ENCODE measurements at places on chromosomes 4 and X.

DNA sequence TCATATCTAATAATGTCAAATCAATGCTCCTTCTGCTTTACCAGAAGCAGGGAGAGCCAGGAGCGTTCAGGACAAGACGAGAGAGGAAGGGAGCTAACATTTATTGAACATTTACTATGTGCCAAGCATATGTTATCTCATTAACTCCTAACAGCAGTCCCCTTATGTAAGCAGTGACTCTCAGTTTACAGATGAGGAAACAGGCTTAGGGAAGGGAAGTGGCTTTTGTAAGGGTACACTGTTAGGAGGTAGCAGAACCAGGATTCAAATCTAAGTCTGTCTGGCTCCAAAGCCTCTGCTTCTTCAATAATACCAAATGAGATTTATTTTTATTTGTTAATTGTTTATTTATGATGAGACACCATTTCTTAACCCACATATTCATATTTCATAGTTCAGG, 2.6 kb upstream of the STARD8 start:
- no peak for DNase-seq

DNA sequence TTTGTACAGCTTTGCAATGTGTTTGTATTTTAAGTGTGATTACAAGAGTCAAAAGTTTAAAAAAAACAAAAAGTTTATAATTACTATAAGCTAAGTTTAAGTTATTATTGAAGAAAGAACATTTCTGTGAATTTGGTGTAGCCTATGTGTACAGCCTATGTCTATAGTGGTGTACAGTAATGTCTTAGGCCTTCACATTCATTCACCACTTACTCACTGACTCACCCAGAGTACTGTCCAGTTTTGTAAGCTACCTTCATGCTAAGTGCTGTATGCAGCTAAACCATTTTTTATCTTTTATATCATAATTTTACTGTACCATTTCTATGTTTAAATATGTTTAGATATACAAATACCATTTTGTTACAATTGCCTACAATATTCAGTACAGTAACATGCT, 182.3 kb downstream of the RPA4 start:
- no peak for DNase-seq

DNA sequence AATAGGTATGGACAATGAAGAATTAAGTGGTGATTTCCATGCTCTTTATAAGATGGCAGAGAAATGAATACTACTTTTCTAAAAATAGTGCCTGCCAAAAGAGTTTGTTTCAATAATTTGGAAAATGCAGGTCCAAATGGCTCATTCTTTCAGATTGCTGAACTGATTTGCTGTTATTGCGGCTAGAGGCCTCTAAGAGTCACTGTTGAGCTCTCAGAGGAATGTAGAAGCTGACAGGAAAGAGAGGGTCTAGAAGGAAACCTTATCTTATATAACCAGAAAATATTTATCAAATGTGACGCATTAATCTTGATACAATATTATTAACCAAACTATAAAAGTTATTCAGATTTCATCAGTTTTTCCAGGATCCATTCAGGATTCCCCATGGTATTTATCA, 65.7 kb upstream of the PAGE1 start:
- DNase-seq, result no peak

DNA sequence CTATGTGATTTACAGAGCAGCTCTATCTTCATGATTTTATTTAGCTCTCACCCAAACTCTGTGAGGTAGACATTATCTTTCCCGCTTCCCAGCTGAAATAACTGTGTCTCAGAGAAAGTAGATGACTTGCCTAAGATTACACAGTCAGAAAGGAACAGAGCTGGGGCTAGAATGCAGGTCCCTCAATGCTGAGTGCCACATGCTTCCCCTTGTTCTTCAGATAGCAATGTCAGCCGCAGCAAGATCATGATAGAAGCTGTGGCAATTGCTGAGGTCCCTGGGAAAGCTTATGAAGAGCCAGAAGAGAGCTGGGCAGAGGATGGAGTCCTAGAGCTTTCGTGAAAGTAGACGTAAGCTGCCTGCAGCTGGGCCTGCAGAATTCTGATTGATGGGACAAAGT, 11.1 kb upstream of the GABRE start:
- DNase-seq, result no peak

GRCh38 chrX:41596596-41596995, 92.2 kb upstream of the GPR34 start:
- no peak for DNase-seq

- DNase-seq, result no peak
Measured at GRCh38 chrX:18725310-18725943, 18.0 kb downstream of the PPEF1 start.

GRCh38 chr4:83599183-83599582, 63.3 kb downstream of the GPAT3 start:
- DNase-seq, result no peak

DNA sequence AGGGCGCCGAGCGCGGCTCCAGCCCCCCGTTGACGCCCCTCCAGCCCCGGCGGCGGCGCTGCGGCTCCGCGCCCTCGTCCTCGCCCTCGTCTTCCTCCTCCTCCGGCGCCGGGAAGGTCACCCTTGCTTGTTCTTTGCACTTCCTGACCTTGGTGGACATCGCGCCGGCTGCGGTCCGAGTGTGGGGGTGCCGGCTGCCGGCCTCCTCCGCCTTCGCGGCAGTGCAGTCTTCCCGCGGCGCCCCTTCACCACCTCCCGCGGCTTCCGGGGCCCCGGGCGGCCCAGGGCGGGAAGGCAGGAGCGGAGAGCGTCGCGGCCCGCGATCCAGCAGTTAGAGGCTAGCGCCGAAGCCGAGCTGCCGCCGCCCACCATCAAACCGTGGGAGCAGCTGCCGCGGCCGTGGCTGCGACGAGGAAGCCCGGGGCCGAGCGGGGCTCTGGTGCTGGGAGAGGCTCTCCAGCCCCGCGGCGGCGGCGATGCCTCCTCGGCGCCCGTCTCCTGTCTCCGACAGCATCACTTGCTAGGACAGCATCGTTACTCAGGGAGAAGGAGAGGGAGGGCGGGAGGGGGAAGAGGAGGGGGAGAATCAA, at the start of gene TRPC3:
Gene TRPC3, minus strand, starts transcription at position 540 of the 590 bp plus-strand sequence. Its CDS starts 380 bp downstream, at position 160.
- no peak for DNase-seq

- no peak for DNase-seq
Measured at GRCh38 chrX:113389846-113390245, 549.2 kb upstream of the AMOT start.

DNA sequence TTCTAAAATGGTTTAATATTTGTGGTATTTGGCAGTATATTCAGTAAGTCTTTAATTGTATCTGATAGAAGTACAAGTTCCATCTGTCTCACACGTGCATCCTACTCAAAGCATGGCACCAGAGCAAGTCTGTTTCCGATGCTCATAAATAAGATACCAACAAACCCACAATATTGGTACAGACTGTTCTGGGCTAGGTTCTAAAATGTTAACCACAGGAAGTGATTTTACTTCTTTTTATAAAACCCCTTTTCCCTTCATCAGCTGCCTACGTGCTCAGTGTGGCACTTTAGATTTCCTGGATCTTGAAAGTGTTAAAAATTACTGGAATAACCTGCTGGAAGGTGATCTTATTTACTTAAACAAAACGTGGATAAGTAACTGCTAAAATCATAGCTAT, 165.1 kb downstream of the CFAP299 start:
- DNase-seq, result no peak

GRCh38 chr4:142563682-142564291, 282.3 kb downstream of the INPP4B start:
- DNase-seq, result no peak

GRCh38 chrX:100606753-100607152, 22.0 kb downstream of the TNMD start:
- DNase-seq, result no peak

- DNase-seq, result no peak
Measured at GRCh38 chr4:36189511-36190226, 54.6 kb downstream of the ARAP2 start.

DNA sequence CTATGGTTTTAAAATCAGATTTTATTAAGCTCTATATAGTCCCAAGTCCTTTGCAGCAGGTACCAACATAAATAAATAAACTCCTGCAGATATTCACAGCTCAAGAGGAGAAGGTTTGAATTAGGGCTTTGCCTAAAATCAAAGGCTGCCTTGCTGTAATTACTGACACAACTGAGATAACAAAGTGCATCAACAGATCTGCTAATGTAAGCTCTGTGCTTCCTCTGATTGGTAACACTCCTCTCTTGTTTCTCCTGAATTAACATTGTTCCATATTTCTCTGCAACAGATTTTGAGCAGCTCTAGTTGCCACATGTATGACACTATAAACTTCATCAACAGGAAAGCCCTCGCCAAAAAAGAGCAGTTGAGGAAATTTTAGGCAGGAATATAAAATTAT, 193.6 kb downstream of the SLC39A8 start:
- no peak for DNase-seq

GRCh38 chr4:74545448-74545847, 100.5 kb downstream of the AREG start:
- DNase-seq, result no peak

DNA sequence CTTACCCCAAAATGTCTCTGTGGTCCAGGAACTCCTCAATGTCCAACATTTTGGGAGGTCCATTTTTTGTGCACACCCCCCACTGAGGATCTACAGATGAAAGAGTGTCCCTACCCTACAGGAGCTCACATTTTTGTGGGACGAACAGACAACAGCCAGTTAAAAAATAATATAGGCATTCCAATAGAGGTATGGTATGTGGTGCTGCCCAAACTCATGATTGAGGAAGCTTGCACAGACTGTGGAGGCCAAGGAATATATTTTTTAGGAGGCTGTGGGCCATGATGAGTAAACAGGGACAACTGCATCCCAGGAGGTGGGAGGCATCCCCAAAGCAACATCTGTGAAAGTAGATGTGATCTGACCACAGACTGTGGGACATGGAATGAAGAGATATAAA, 181.0 kb upstream of the HCCS start:
- no peak for DNase-seq

GRCh38 chr4:168708108-168708507, 211.3 kb downstream of the PALLD start:
- no peak for DNase-seq

DNA sequence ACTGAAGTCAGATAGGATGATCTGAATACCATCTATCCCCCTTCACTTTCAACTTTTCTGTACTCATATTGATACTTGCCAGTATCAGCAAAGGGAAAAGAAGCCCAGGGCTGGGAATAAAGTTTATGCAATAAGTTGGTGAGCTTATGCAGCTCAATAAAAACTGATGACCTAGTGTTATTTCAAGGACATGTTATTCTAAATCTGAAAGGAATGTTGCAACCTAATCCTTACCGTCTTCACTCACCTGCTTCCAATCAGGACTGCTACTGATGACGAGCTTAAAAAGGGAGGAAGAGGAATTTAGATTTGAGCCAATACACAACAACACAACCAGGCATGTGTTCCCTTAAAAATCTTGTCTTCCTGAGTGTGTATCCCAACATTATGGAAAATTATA, 419.9 kb downstream of the SPRY1 start:
- no peak for DNase-seq

DNA sequence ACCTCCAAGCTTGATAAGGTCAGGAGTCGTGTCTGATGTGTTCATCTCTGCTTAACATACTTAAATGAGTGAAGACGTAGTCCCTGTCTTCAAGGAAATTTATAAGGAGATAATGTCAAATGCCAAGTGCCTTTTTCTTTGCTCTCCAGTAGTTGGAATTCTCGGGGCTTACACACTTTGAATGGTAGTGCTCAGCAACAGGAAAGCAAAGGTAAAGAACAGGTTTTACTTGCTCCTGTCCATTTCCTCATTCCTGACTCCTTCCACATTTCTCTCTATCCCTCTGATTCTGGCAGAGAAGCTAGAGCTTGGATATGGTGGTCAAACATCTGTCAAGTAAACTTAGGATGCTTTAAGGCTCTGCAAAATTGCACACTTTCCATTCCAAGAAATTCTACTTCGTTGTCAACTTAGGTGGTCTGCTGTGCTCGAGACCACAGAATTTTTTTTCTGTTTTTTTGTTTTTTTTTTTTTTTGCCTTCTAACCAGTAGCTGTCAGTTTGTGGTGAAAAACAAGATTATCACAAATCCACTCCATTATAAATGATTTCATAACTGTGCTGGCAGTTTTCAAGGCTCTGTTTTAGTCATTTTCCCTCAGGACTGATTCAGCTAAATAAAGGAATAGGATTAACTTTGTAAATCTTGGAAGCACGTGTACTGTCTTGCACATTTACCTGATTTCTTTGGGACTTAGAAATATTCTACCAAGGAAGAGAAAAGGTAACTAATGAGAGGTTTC, 180.8 kb upstream of the ANXA3 start:
- no peak for DNase-seq
